ENCODE measurements at places on chromosomes 7 and 10.

DNA sequence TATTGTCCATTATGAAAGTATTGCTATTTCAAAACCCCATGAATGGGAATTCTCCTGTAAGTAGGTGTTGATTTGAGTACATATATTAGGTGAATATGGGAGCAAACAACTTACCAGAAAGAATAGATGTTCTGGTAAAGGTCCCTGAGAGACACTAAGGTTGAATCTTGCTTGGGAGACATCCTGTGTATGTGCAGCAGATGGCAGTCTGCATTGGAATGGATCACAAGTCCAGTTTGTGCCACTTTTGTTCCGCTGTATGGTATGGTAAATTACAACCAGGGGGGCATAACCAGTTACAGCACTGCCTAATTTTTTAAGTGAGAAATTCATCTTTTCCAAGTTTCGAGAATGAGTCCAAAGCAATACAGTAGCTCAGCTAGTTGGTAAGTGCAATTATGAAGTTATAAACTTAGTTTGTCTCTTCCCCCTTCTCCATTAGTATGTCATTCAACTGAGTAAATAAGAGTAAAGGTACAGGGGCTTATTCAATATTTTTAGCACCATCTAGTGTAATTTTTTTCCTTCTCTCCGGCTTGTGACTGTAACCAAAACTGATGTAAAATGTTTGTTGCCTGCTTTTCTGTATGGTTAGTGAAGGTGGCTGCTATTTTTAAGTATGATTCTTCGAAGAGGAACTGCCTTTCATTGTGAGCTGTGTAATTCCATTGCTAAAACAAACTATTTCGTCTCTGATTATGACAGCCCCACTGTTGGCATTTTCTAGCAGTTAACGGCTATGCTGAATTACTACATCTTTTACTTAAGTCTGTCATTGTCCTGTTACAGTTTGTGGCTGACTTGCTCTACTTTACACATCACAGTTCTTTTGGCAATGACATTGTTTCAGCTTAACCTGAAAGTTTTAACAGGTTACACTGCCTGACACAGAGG lies 2.8 kb downstream of the MCU start:
- ATAC-seq = peak; percentile 53

DNA sequence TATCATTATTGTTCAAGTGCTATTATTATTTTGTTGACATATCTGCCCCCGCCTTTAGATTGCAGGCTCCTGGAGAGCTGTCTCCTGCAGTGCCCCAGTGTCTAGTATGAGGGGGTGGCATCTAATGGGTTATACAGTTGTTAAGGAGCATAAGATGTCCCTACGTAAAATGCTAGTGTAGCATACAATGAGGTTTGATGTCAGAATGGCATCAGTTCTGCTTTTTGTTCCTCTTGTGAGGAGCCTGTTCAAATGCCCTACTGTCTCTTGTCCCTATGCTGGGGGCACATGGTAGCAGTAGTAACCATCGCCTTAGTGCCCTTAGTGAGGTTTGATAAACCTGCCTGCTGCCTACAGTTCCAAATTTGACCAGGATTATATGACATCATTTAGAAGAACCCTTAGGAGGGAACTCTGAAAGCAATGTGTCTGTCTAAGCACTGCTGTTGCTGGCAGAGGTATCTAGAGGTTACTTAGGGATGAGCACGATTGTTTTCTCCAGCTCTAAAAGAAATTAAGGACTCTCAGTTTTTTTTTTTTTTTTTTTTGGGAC lies 9.7 kb downstream of the CREM start:
- ATAC-seq = peak; percentile 20

GRCh38 chr7:17075601-17076255 lies 193.9 kb upstream of the AGR3 start:
- no peak for ATAC-seq

- no peak for ATAC-seq
Observed at GRCh38 chr7:39324139-39324760, 242.0 kb upstream of the YAE1 start.

- ATAC-seq = no peak
Observed at GRCh38 chr10:77264107-77264506, 373.5 kb downstream of the KCNMA1 start.

DNA sequence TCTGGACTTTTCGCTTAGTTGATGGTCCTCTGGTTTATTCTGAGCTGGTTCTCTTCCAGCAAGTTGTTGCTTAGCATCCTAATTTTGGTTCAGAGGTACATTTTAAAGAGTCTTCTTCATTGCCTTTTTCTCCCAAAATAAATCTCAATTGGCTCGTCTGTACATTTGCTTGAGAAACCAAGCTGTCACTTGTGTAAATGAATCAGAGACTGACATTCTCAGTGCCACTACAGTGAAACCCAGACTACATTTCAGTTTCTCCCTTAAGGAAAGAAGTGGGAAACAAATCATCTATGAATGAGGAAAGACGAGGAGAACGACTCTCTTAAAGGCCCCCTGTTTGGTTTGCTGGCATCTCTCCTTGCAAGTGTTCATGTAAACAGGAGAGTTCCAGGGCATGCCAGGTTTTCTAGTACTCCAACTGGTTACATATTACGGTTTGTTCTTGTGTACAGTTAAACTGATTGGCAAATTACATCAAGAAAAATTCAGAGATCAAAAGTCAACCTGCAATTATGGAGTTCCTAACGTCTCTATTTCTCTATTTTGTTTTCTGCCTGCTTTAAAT lies 654.6 kb downstream of the SH2D4B start:
- ATAC-seq = no peak

All from SK-N-SH treated with all-trans-retinoic acid at 6 μM for 48 hours (cell line).